Stimulated activated CD4-positive, alpha-beta T cell treated with anti-CD3 and anti-CD28 coated beads, Interleukin-15, amount 100 ng/mL, for 1 hour (primary cell): ENCODE measurements at places on chromosomes 2 and 18.

GRCh38 chr2:46655551-46656436 lies 176.4 kb downstream of the TMEM247 start:
- no peak for DNase-seq

DNA sequence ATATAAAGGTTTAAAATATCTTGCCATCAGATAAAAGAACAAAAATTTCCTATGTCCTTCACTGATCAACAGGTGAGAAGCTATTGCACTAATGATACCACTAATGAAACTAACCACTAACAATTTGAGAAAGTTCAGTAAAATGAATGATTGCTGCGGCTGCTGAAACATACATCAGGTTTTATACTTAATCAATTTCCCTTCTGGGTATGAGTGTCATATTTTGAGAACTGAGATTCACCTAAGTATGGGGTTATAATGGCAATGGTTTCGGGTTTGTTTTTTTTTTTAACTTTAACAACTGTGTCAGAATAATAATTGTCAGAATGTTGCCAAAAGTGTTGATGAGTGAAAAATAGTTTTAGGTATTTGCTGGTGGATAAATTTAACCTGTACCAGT lies 151.3 kb upstream of the SLC39A10 start:
- DNase-seq: no peak

DNA sequence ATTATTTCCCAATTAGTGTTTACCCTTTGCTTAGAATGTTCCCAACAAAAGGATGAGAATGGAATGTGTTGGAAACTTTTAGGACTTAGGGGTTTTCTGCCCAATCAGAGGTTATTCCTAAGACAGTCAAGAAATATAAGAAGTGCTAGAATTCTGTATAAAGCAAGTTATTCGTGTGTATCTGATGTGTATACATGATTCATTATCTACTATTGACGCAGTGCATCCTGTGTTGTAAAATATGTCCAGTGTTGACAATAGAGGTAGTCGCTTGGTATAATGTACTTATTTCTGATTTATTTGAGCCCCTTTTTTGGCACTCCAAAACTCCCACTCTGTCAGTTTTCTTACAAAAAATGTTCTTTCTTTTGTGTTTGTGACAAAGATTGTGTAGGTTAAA lies 881 bp downstream of the PIKFYVE start:
- DNase-seq: no peak

GRCh38 chr18:10850840-10851239 lies 298.5 kb downstream of the PIEZO2 start:
- DNase-seq: no peak

DNA sequence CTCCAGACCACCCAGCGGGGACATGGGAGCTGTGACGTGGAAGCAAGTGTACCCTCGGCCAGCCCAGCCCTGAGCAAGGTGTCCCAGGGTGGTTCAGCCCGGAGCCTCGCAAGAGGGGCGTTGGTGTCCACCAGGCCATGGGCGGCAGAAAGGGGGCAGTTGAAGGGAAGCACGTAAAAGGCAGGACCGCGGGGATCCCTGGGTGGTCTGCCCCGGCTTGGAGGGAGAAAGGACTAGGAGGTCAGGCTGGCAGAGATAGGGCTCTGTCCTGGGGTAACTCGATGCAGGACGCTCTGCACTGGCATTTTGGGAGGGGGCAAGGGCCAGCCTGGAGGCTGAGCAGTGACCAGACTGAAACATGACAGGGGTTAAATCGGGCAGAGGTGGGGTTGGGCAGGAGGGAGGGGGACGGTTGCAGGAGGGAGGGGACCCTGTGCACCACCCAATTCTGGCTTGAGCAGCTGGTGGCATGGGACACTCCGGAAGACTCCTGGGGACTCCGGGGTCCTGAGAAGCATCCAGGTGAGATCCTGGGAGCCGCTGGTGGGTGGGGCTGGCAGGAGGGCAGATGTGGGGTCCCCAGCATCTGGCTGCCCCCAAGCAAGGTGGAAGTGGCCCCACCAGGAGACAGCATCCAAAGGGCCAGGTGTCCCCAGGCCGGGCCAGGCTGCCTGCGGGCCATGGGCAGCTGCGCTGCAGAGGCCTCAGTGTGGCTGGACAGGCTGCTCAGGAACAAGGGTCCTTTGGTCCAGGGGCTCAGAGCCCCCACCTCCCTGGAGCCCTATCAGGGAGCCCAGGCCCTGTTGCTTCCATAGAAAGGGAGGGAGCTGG lies 46.8 kb upstream of the GPC1 start:
- DNase-seq: no peak

DNA sequence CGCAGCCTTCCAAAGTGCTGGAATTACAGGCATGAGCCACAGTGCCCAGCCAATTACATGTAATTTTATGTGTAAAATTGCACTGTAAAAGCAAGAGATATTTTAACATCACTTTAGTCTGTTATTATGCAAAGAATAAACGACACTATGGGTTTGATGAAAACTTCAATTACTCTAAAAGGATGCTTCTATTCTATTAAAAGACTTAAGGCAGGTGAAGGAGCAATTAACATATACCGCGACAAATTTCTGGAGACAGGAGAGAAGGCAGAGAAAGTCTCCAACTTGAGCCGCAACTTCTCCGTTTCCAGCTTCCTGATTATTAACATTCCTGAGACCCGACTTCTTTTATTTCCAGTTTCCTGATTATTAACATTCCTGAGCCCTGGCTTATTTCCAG lies 53.7 kb downstream of the FAM210A start:
- DNase-seq: no peak

GRCh38 chr2:3535794-3536681 lies 16.7 kb upstream of the ADI1 start:
- no peak for DNase-seq

DNA sequence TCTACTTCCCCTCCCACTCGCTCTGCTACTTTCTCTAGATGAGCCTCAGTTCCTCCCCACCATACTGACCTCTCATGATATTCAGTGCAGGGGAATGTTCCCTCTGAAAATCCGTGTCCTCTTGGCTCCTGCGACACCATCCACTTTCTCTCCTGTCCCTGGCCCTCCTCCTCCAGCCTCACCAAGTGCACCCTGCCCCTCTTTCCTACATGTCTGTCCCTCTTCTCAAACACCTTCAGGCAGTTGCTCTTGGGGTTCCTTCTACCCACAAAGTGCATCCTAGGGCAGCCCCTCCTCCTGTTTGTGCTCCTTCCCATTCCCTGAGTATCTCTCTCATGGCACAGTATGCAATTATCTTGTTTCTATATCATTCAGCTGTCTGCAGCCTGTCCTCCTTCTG lies 246.4 kb upstream of the RAB6C start:
- DNase-seq: no peak
